ENCODE measurements at places on chromosomes 16 and 17.

GRCh38 chr16:83626676-83627075, 181.1 kb upstream of the HSBP1 start:
- DNase-seq = no peak

DNA sequence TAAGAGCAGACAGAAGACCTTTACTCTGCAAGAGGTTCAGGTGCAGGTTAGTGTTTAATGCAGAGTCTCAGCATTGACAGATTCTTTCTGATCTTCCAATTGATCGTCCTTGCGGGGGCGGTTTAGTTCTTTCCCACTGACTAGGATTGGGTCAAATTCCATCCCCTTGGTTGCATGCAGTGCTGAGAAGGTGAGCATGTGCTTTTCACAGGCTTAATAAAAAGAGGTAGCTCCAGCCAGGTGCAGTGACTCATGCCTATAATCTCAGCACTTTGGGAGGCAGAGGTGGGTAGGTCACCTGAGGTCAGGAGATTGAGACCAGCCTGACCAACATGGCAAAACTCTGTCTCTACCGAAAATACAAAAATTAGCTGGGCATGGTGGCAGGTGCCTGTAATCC, 7.5 kb upstream of the ITGAD start:
- no peak for DNase-seq

- DNase-seq = peak; percentile 74
These were observed at the start of gene SYT17 for GRCh38 chr16:19167710-19168370. TSS of gene SYT17 (plus strand) at chr16:19168240. CDS start at chr16:19168647, 407 bp downstream.

DNA sequence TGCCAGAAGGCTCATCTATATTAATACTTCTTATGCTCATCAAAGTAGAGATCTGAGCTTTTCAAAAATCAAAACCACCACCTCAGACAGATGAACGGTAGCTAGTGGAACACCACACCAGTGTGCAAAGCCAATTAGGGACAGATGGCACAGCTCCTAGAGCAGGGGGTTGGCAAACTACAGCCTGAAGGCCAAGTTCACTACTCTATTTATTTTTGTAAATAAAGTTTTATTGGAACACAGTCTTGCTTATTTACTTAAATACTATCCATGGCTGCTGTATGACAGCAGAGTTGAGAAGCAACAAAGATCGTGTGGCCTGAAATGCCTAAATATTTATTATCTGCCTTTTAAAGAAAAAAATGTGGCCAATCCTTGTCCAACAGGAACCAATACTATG, 56.8 kb downstream of the AMFR start:
- DNase-seq = no peak

DNA sequence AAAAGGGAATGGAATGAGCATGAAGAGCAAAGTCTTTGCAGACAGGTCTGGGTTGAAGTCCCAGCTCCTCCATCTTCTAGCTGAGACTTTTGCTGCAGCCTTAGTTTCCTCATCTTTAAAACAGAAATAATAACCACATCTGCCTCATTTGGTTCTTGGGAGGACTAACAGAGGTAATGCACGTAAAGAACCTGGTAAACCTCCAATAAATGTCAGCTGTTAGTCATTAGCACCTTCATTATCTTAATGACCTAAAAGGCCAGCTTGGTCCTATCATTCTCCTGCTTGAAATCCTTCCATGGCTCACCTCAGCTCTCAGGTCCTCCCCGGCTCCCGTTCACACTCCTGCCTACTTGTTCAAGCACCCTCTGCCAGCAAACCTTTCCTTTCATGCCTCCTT, 51.8 kb downstream of the SKAP1 start:
- DNase-seq = no peak

- DNase-seq = peak; percentile 99
These were observed 53.3 kb upstream of the TOB1 start for GRCh38 chr17:50919321-50920040.

GRCh38 chr16:23734176-23734893, 20.5 kb upstream of the CHP2 start:
- no peak for DNase-seq

DNA sequence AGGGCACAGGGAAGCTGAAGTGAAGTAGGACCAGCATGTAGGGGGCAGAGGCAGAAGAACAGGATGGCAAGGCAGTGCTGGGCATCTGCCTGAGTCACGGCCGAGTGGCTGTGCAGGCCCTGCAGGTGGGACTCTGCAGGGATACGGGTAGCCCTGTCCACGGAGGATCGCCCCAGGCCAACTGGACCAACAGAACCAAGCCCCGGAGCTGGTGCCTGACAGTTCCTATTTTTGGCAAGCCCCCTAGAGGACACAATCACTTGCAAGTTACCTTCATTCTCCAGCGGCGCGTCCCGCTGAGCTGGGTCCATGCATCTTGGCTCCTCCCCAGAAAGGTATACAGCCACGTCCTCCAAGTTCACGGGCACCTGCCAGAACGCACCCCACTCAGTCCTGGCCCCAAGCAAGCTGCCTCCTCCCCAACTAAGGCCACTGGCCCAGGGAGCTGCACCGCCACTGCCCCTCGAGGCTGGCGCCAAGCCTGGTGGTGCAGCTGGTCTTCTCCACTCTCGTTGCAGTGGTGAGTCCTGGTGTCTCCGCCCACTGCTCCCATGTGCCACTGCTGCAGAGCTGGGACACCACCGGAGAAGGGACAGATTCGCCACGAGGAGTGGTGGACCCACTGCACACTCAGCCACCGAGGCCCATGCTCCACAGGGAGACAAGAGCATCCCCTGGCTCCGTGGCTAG, 6.6 kb downstream of the ZNF500 start:
- no peak for DNase-seq

DNA sequence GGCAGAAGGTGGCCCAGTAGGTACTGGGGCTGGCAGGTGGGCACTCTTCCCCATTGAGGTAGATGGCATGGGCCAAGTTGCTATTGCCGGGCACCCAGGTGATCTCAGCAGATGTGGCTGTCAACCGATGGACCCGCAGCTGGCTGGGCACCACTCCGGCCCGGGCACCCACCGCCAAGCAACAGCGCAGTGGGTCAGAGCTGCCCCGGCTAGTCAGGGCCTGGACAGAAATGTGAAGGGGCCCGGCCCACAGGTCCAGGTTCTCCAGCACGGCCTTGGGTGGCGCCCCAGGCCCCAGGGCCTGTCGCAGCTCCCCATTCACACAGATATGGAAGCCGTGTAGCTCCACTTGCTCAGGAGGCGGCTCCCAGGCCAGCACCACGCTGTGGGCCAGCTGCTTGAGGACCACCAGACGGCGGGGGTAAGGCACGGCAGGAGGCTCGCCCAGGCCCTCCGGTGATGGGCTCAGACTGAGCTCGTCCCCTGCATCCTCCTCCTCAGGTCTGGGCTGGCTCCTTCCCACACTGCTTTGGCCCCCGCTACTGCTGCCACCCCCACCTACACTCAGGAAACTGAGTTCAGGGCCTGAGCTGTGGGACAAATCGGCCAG, 16.5 kb downstream of the TSPOAP1 start:
- no peak for DNase-seq

GRCh38 chr16:84055801-84056634, 13.4 kb upstream of the SLC38A8 start:
- DNase-seq = no peak

DNA sequence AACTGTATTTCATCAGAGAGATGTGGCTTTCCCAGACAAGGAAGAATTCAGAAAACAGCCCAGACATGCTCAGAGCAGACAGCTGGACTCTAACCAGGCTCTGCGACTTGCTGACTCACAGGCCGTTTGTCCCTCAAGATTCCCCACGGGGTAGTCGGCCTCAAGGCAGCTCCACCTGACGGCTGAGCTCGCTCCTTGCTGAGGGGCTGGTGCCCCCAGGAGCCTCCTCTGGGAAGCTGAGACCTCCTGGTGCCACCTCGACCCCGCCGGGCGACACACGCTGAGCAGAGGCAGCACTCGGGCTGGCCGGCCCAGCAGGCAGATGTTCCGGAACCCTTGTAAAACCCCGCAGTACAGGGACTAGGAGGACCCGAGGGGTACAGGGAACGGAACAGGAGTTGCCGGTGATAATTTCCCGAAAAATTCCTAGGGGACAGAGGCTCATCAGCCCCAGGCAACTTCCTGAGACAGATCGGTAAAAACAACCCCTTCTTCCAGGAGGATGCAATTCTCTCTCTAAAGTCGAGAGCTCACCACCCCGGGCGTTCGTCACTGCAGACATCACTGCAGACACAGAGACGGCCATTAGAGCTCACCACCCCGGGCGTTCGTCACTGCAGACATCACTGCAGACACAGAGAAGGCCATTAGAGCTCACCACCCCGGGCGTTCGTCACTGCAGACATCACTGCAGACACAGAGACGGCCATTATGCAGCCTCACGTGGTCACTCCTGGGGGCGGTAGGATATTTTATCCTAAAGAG, 19.9 kb downstream of the RPH3AL start:
- no peak for DNase-seq

DNA sequence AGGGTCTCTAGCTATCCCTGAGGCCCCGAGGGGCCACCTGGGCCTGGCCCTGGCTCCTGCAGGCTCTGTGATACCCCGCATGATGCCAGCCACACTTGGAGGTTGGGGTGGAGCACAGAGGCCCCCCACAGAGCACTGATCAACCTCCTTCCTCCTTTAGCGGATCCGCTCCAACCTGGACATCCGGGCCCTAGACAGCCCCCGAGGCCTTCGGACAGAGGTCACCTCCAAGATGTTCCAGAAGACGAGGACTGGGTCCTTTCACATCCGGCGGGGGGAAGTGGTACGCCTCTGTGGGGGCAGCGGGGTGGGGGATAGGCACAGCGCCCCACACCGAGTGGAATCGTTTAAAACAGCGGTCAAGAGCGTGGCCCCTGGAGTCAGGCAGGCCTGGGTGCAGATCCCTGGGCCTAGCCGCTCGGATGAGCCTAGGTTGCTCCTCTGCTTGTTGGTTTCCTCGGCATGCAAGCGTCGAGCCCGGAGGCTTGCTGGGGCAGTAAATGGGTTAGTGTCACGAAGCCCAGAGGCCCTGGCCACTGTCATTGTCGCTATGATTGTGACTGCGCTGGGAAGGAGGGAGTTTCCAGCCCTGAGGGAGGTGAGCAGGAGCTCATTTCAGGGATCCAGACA, 9.9 kb downstream of the ITGB4 start:
- DNase-seq = no peak
